Stimulated activated CD8-positive, alpha-beta memory T cell treated with anti-CD3 and anti-CD28 coated beads, Interleukin-7, amount 100 ng/mL, for 24 hours (primary cell): ENCODE measurements at places on chromosomes 4 and X.
A peak's percentile ranks its signal among the peaks of the same experiment; 100 is the strongest.

- DNase-seq = no peak
These were observed 72.8 kb downstream of the PRSS12 start for GRCh38 chr4:118279920-118280432.

DNA sequence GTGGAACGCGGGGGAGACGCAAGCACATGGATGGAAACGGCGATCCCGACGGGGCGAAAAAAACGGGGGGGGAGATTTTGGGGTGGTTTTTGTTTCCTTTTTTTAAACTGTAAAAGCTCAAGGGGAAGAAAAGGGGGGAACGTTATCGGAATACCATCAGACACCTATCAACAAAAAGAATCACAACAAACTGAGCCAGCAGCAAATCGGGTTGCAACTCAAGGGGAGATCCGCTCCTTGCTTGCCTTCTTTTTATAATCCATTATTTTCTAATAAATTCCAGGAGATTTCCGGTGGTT is 616 bp downstream of the MAML3 start:
- no peak for DNase-seq

DNA sequence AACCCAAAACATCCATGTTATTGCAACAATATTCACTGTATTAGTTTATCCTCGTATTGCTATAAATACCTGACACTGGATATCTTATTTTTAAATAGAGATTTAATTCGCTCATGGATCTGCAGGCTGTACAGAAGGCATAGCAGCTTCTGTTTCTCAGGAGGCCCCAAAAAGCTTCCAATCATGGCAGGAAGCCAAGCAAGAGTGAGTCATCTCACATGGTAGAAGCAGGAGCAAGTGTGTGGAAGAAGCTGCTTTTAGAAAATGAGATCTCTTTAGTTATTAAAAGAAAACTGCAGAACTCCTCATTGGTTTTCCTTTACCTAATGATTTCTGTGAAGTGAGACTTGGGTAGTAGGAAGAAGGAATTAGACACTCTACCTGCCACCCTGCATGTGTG is 16.4 kb downstream of the ZNF732 start:
- no peak for DNase-seq

DNA sequence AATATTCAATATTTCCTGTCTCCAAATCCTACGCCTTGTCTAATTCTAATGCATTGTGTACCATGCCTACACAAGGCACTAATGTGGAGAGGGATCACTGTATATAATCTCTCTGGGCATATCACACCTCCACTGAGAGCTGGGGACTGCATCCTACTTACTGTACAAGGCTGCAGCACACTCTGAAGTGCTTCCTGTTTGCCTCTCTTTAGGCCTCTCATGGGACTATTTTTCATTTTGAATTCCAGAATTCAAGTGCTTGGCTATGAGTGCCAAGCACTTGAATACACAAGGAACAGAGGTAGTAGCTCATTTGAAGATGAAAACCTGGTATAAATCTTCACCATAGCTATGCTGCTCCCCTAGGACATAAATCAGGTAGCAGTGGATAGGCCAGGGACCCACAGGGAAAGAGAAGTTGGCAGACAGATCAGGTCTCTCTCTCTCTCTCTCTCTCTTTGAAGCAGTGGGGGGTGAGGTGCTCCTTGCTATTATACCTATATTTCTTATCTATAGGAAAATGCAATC is 229.7 kb upstream of the MBNL3 start:
- no peak for DNase-seq

GRCh38 chr4:90027565-90027964 is 99.6 kb upstream of the CCSER1 start:
- DNase-seq = no peak

DNA sequence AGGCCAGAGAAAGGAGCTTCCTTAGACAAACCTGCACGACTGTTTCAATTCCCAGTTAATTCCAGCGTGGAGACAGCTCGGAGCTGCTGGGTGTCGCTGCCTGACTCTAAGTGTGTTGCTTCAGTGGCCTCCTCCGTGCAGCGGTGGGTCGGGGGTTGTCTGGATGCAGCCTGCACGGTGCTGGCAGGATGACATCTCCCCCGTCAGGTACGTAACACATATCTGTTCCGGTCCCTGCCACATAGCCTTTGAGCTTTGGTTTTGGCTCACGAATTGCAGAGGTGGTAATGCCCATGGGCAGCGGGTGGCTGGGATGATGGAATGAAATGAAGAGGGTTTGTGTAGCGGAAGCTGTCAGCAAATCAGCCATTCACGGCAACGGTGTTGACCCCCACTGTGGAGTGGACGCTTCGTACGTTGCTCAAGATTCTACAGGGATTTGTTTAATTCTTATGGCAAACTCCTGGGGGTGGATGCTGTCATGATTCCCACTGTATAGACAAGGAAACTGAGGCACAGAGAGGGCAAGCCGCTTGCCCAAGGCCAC is 33.7 kb upstream of the HMX1 start:
- no peak for DNase-seq

DNA sequence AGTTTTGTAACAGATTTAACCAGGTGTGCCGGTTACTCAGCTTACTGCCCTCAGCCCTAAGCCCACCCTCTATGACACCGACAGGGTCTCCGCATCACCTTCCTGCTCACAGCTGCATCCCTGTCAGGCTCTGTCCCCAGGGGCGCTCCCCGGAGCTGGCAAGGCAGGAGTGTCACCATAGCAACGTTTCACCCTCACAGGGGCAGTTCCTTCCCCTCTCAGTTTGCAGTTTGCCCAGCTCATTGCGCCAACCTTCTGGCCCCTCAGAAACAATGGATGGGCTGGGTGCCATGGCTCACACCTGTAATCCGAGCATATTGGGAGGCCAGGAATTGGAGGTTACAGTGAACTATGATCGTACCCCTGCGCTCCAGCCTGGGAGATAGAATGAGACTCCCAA is 42.6 kb downstream of the RGS12 start:
- no peak for DNase-seq

DNA sequence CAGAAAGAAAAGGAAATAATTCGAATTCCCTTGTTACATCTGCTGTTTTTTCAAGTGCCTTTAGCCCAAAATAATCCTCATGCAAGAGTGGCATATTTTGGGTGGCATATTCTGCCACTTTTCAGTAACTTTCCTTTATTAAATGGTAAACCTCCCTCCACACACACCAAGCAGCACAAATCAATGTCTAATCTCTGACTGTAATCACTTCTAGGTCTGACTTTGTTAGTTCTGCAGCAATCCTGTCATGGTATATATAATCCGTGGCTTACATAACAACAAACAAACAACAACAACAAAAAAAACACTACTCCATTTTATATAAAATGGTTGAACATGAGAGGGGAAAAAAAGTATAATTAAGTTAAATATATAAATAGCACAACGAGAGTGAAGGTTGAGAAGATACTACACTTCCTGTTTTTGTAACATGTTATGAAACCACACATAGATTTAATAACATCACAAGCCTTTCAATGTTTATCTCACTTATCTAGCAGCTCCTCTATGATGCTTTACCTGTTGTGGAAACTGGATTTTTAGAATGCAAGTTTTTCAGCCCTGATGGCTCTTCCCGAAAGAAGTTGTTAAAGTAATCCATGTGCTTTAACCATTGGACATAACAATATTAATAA is 715.4 kb downstream of the GRXCR1 start:
- DNase-seq = no peak

- peak; percentile 37 for DNase-seq
These were observed 167.5 kb upstream of the MAP3K15 start for GRCh38 chrX:19682712-19683331.

DNA sequence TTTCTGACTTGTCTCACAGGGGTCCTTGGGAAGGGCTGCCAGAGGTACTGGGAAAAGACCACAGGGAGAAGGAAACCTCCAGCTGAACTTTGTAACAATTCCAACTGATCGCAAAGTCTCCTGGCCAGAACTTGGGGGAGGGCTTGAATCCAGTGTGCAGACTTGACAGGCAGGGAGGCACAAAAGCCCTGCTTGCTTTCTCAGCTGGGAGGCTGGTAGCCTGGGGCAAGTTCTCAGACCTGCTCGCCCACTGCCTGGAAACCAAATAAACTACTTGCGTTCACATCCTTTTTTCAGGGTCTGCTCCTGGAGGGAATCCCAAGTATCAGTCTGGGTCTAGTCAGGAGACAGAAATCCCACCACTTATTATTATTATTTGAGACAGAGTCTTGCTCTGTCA is 48.0 kb upstream of the CASK start:
- DNase-seq = no peak

DNA sequence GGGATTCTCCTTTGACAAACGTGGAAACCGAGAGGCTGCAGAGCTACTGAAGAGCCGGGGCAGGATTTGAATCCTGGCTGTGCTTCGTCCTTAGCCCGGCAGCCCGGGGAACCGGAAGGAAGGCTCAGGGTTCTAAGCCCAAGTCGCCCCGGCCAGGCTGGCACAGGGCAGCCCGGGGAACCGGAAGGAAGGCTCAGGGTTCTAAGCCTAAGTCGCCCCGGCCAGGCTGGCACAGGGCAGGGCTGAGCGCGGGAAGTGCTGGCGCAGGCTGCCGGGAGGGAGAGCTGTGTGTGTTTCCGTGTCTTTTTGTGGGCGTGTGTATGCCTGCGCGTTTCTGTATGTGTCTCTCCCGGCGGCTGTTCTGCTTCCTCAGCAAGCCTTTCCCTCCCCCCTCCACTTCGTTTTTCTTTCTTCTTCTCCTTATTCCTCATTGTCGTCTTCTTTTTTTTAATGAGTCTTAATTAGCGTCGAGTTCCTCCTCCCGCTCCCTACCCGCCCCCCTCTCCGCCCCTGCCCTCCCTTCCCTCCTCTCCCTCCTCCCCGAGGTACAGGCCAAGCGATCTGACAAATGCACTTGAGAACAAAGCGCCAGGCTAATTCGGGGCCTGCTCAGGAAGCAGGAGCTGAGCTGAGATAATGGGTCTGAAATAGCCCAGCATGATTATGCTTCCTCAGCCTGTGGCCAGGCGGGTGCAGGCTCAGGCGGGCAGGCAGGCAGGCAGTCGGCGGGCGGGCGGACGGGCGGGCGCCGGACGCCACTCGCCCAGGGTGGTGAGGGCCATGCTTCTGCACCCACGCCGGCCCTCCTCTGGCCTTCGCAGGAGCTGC is 65.9 kb downstream of the EFNB1 start:
- no peak for DNase-seq

DNA sequence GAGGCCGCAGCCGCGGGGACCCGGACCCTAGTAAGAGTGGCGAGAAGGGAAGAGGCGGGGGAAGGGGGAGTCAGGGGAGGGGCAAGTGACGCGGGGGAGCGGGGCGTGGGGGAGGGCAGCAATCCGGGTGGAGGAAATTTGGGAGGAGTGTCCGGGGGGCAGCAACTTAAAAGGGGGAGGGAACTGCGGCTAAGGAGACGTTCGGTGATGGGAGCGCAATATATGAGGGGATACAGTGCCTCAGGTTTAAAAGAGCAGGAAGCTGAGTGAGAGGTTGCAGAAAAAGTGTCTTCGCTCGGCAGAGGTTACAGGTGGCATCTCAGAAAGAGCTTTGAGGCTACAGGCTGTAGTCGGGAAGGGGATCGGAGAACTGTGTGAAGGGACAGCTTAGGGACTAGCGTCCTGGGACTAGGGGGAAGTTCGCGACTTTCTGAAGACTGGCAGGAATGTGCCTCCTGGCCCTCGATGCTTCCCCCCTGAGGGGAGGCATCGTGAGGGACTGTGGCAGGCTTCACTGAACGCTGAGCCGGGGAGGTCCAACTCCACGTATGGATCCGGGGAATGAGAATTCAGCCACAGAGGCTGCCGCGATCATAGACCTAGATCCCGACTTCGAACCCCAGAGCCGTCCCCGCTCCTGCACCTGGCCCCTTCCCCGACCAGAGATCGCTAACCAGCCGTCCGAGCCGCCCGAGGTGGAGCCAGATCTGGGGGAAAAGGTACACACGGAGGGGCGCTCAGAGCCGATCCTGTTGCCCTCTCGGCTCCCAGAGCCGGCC is 519 bp downstream of the FOXO4 start:
- DNase-seq = no peak

GRCh38 chr4:52595001-52595400 is 64.1 kb downstream of the USP46 start:
- no peak for DNase-seq

DNA sequence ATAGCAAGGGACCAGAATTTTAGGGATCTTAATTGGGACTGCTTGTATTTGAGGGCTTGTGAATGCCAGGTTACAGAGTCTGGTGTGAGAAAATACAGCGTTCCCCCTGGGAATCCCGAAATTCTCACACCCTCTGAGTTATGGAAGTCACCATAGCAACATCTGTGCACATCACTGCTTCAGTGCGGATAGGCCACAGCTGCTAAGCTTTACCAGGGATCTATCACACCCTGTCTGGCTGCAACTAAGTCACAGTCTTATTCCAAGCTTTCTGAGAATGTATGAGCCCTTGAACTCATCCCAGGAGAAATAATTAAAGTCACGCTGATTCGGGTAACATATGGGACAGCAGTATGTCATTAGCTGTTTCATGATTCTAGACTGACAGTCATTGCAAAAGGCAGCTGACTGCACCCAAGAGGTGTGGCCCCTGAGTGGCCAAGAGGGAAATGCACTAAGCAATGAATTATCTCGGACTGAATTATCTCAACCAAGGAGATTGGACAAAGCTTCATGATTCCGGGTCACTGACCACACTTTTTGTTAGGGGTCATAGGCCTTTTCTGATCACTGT is 46.7 kb upstream of the BTC start:
- DNase-seq = no peak

GRCh38 chr4:184807797-184808712 is 17.7 kb downstream of the ACSL1 start:
- DNase-seq = no peak

GRCh38 chr4:109332926-109333464 is 30.5 kb upstream of the COL25A1 start:
- no peak for DNase-seq

- no peak for DNase-seq
These were observed 96.9 kb upstream of the PSAPL1 start for GRCh38 chr4:7531640-7531994.

DNA sequence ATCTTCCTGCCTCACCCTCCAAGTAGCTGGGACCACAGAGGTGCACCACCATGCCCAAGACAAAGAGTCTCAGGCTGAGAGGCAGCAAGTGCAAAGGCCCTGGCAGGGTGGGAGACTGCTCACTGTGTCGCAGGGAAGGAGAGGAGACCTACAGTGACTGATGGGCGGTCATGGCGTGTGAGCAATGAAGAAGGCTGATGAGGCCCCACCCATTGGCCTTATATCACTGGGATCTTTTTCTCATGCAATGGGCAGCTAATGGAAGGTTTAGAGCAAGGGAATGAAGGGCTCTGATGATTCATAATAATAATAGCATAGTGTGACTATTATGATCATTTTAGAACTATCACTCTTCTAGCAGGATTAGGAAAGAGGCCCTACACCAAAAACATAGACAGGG is 20.9 kb downstream of the FAM9C start:
- no peak for DNase-seq

- no peak for DNase-seq
These were observed 29.4 kb downstream of the SASH3 start for GRCh38 chrX:129808829-129809796.

DNA sequence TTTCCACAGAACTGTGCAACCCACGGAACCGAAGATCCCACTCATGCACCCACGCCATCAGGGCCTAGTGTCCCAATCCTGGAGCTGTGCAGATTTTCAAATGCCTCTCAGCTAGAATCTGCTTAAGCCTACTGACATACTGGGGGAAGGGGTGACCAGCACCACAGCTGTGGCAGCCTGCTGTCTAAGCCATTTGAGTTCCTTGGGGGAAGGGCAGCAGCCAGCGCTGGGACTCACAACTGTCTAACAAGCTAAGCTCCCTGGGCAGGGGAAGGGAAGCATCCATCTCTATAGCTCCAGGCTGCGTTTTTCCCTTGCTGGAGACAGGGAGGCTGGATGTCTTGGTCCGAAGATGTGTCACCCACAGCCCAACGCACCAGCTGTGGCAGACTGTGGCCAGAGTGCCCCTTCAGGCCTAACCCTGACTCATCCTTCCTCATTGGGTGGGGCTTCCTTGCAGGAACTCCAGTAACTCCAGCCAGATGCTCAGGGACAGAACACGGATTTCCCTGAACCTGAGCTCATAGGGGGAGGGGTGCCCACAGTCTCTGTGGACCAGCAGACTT is 194.8 kb downstream of the CHRDL1 start:
- no peak for DNase-seq
